CD4-positive, alpha-beta T cell treated with Interleukin-4 for 4 hours (primary cell): ENCODE measurements at places on chromosomes 6 and 20.

DNA sequence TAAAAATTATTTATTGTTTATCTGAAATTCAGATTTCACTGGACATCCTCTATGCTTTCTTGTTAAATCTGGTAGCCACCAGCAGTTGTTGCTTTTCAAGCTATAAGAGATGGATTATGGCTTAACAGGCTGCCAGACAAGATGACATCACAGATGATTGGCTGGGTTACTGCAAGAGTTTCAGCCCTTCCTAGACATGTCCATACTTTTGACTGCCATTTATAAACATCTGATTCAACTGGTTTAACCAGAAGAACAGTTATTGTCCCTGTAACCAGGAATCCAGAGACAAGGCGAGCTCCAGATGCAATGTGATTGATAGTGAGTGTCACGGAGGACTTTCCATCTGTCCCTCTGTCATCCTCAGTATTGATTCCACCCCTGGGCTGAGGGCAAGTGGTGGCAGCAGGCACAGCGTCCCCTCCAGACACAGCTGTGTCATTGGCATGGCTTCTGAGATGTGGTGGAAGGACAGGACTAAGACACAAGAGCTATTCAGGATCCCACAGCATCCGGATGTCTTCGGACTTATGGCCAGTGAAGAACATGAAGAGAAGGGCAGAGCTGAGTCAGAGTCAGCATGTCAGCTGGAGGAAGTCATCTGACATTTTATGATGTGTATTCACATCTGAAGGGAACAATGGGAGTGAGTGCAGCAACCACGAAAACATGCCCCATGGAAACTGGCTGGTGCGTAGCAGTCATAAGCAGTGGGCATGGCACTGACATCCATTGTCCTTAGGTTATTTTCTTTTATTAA is 284.5 kb upstream of the CDYL start:
- no peak for DNase-seq

GRCh38 chr20:4435225-4435624 is 286.5 kb upstream of the PRND start:
- DNase-seq, result no peak

DNA sequence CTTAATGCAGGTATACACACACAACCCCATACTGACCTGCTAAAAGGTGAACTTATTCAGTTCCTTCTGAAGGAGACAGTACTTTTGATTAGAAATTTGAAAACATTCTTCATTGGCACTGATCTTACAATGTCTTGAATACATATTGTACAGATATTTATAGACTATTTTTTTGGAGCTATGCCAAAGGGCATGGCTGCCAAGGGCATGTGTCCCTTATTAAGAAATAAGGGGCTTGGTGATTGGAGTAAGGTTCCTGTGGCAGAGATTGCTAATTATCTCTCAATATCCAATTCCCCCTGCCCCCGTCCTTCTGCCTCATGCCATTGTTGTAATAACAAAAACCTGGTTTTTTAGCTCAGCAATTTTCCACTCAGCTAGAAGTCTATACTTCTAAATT is 355.9 kb downstream of the FARS2 start:
- DNase-seq, result no peak

- DNase-seq, result no peak
These were observed 55.2 kb upstream of the RNF24 start for GRCh38 chr20:4070323-4071177.

GRCh38 chr20:63522091-63522868 is 1.7 kb downstream of the PPDPF start:
- DNase-seq, result no peak

DNA sequence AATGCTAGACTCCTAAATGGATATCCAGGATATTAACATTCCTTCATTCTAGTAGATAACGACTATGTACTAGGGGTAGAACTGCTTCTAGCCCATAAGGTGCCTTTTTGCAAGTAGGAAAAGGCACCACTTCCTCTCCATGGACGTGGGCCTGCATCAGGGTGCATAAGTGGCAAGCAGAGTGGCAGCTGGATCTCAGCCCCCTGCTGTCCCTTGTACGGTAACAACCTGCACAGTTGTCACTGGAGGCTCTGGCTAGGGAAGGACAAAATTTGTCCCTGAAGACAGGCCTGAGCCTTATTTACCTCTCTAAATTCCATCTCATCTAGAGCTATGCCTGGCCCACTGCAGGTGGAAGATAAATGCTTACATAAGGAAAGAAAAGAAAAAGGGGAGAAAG is 42.5 kb upstream of the SAYSD1 start:
- no peak for DNase-seq

- peak; percentile 27 for DNase-seq
These were observed 335.7 kb downstream of the NRN1 start for GRCh38 chr6:5670811-5671561.

GRCh38 chr20:11376998-11377397 is 540.7 kb upstream of the BTBD3 start:
- no peak for DNase-seq

- no peak for DNase-seq
These were observed 106.3 kb downstream of the TNFRSF21 start for GRCh38 chr6:47203266-47203937.

DNA sequence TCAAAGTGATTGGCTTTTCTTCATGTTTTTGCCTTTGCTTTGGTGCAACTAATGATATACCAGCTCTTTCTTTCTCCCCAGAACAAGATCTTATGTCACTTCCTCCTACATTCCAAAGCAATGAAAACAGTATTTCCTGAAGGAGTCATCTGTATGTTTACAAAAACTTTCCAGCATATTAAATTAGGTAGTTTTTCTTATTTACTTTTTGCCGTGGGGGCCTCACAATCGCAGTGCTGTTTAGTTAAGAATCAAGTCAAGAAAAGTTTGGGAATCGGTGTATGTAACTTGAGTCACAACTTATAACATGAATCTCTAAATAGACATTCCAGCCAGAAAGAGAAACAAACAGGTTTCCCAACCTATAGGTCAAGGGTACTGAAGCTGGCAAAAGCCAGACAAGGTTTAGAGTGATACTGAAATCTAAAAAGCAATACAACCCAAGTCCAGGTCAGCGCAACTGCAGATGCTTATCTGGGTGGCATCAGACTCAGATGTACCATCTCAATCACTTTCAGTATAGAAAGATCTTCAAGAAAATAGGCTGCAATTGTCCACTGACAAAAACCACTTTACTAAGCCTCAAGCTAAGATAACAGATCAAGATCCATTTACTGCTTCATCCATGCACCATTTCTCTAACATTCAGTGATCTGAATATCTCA is 63.6 kb downstream of the IPCEF1 start:
- DNase-seq, result no peak

DNA sequence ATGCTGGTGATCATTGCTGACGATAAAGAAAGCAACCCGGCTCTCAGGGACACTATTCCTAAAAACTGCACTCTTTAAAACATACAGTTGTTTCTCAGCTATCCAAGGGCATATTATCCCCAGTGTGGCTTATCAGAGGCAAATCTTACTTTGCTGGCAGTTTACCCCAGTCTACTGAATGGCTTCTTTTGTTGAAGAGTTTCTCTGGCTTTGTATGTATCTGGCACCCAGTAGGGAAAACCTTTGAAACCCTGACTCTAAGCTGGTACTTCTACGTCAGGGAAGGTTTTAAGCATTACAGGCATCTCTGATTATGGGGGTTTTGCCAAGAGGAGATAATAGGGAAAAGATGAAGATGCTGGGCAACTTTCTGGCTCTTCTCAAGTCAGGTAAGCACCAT is 637.6 kb upstream of the CHD6 start:
- DNase-seq, result no peak

DNA sequence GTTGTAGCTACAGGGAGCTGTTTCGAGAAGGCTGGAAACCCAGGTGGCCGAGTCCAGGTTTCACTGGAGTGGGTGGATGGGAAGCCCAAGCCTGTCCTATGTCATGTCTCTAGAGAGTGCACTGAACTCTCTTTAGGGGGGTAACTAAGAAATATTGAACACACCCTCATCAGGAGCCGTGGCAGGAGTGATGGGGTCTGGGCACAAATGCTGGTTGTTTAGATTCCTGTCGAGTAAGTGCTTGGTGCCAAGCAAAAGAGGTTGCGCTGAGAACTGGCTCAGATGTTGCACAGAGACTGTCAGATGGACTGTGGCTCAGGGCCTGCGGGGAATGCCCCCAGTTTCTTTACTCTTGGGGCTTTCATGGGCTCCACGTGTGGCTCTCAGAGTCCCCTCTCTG is 7.3 kb upstream of the FAM209A start:
- no peak for DNase-seq

DNA sequence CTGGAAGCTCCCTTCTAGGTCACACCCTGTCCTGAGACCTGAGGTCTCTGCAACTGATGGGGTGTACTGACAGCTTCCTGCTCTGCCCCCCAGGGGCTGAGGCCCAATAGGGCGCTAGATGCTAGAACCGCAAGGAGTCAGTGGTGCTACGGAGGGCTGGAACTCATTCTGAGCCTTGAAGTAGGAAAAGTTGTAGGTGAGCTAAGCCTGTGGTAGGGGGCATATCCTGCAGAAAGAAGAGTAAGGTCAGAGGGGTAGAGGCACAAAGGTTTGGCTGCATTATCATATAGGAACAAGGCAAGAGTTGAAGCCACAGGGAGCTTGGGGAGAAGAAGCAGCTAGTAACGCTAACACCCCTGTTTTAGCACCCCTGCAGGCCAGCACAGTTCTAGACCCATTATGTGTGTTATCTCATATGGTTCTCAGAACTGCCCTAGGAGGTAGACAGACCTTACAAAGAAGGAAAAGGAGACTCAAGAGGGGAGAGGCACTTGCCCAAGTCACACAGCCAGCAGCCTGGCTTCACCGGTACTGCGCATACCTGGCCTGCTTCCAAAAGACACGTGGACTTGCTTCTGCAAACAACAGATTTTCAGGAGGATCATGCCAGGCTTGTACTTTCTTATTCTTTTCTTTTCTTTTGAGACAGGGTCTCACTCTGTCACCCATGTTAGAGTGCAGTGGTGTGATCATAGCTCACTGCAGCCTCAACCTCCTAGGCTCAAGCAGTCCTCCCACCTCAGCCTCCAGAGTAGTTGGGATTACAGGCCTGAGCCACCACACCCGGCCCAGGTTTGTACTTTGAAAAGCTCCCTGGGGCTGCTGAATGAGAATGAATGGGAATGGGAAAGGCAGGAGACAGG is 156.1 kb downstream of the MRPL14 start:
- DNase-seq, result no peak

GRCh38 chr6:130720076-130720715 is 107.0 kb upstream of the SMLR1 start:
- DNase-seq, result no peak

- no peak for DNase-seq
These were observed 68.5 kb downstream of the EPB41L2 start for GRCh38 chr6:130994319-130995097.
